Sciatic nerve (tissue), 2 donors: ENCODE measurements at places on chromosomes 7 and 10. TPM values are rescaled to one million over a fixed set of nuclear protein-coding genes. Genes with fewer than 3 reads are reported as not detected.

The PRPS1L1 gene
- not detected for total RNA-seq

DNA sequence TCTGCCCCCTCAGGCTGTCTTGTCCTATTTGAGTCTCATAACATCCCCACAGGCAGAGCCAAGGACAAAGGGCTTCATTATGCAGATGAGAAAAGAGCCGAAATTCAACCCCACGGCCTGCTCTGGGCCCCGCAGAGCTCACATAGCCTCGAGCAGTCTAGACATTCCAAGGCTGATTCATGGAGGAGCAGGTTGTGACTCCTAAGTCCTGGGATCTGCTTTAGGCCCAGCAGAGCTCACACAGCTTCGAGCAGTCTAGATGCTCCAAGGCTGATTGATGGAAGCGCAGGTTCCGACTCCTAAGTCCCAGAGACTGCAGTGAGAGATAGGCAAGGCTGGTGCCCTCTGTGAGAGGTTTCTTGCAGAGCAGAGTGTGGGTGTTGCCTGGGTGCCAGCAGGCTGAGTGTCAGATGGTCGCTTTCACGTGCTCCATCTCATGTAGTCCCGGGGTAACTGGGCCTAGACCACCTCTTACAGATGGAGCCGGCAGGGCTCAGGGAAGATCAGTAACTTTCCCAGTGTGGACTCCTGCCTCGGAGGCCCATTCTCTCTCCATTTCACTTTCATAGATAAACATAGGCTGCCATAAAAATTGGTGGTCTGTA is 436.1 kb upstream of the FOXK1 start:
- DNase-seq: no peak

The KAZALD1 gene
- 4.7 TPM for total RNA-seq

GRCh38 chr7:105975770-105976417 is 12.8 kb downstream of the CDHR3 start:
- no peak for DNase-seq
